Neural crest cell (in vitro differentiated cells): ENCODE measurements at places on chromosomes 1 and 21.

- no peaks in the 10 kb centered on the region for H3K36me3 ChIP-seq
- H3K27me3 ChIP-seq: no peaks in the 10 kb centered on the region
- H3K27ac ChIP-seq: no peak overlapping the region
- H3K4me3 ChIP-seq: no peak overlapping the region
- H3K4me1 ChIP-seq: no peaks in the 10 kb centered on the region
These were observed 147.9 kb downstream of the MRPL39 start for GRCh38 chr21:25459365-25459764.

DNA sequence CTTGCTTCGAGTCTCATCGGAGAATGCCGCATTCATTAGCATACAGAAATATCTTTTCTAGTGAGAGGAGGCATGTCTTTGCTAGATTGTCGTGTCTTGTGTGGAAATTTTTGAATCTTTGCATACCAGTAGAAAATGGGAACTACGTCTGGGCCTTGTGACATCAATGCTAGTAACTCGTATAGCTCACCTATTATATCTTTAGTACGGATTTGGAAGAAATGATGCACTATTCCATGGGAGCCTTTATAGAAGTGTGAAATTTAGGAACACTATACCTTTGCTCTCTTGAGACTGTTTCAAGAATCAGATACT is 835 bp downstream of the UHMK1 start:
- H3K36me3 ChIP-seq: peaks cover 8% of the 10 kb centered on the region
- peaks cover 26% of the 10 kb centered on the region for H3K4me1 ChIP-seq
- H3K27me3 ChIP-seq: peaks cover 18% of the 10 kb centered on the region
- H3K27ac ChIP-seq: peak overlapping the region; percentile 78
- peak overlapping the region; percentile 96 for H3K4me3 ChIP-seq

DNA sequence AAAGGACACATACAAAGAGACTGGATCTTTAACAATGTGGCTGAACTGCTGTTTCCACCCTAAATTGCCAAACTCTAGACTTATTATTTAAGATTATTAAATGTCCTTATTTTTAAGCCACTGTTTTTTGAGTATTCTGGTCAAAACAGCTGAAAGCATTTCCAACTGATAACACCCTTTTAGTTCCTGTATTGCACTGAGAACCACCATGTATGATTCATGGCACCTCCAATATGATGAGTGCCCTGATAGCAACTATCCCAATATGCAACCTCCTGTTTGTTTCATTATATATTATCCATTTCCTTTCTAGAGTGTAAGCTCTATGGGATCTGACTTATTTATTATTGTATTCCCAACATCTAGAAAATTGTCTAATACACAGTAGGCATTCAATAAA is 269.4 kb downstream of the HHIPL2 start:
- no peak overlapping the region for H3K27ac ChIP-seq
- no peak for DNase-seq
- no peak overlapping the region for H3K4me3 ChIP-seq
- H3K4me1 ChIP-seq: no peaks in the 10 kb centered on the region

DNA sequence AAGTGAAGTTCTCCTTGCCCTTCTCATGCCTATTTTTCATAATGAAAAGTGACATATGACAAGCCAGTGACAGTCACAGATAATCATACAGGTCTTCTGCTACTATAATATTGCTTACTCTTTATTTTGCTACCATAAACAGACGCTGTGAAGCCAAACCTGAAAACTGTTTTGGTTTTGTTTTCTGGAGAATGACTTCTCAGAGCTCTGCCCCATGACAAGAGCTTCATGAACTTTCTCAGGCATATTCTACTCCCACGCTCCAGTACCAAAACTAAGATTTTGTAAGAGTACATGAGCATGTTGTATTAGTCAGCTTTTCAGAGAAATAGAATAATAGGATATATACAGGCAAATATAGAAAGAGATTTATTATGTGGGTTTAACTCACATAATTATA is 64.3 kb upstream of the VTCN1 start:
- H3K4me3 ChIP-seq: no peak overlapping the region
- no peaks in the 10 kb centered on the region for H3K36me3 ChIP-seq
- no peaks in the 10 kb centered on the region for H3K4me1 ChIP-seq
- no peak for DNase-seq
- no peak overlapping the region for H3K27ac ChIP-seq
- no peaks in the 10 kb centered on the region for H3K27me3 ChIP-seq

DNA sequence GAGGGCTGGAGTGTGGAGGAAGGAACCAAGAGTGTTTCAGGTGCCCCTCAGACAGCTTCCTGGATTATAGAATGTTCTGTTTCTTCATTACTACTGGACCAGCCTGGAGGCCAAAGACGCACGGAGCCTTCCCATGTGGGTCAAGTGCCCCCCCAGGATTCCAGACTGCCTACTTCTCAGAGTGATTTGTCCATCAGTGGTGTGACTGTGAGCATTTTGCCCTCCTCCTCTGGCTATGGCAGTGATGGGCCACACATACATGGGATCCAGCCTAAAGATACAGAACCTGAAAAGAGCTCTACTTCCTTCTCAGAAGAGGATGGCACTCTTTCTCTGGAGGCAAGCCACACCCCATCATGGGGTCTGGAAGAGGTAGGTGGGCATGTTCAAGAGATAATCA is 64.9 kb downstream of the MACF1 start:
- no peak for DNase-seq
- peak overlapping the region; percentile 81 for H3K27ac ChIP-seq
- no peaks in the 10 kb centered on the region for H3K27me3 ChIP-seq
- H3K4me1 ChIP-seq: peaks cover 42% of the 10 kb centered on the region
- H3K4me3 ChIP-seq: no peak overlapping the region
- H3K36me3 ChIP-seq: no peaks in the 10 kb centered on the region

DNA sequence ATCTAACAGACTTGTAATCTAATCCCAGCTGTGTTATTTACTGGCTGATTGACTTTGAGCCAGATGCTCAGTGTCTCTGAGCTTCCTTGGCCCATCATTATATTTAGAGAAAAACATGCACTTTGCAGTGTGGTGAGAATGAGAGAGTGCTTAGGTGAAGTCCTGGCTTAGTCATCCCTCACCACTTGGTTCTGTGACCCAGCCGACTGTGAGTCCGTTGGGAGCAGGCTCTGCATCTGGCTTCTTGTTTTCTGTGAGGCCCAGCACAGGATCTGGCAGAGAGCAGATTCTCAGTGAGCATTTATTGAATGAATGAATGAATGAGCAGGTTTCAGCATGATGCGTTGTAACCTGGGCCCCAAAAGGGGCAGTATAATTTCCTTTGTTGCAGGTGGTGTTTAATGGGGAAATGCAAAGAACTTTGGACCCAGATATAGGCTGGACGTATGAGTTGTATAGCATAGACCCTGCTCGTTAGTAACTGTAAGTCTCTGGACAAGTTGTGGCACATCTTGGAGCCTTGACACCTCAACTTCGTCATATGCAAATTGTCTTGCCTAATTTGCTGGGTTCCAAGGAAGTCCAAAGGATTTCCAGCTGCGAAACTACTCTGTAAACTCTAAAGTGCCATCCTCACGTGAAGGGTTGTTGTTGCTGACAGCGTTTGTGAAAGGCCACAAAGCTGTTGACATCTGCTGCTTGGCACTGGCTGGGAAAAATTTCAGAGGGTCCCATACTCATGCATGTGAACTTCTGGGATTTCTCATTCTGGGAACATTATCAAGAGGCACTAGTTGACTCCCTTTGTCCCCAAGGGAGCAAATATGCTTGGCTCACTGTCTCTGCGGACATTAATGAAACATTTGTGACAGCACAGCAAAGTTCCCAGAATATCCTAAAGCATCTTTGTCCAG is 138.8 kb upstream of the USP24 start:
- no peaks in the 10 kb centered on the region for H3K27me3 ChIP-seq
- DNase-seq: no peak
- H3K4me1 ChIP-seq: no peaks in the 10 kb centered on the region
- no peak overlapping the region for H3K27ac ChIP-seq
- no peaks in the 10 kb centered on the region for H3K36me3 ChIP-seq
- no peak overlapping the region for H3K4me3 ChIP-seq

GRCh38 chr1:185039726-185040407 is 5.5 kb upstream of the RNF2 start:
- DNase-seq: no peak
- no peak overlapping the region for H3K27ac ChIP-seq
- no peaks in the 10 kb centered on the region for H3K36me3 ChIP-seq
- no peaks in the 10 kb centered on the region for H3K4me1 ChIP-seq

- H3K4me1 ChIP-seq: no peaks in the 10 kb centered on the region
- H3K36me3 ChIP-seq: peaks cover 5% of the 10 kb centered on the region
- no peak overlapping the region for H3K27ac ChIP-seq
- H3K4me3 ChIP-seq: no peak overlapping the region
These were observed 140.4 kb downstream of the ZNF326 start for GRCh38 chr1:90135286-90135685.

DNA sequence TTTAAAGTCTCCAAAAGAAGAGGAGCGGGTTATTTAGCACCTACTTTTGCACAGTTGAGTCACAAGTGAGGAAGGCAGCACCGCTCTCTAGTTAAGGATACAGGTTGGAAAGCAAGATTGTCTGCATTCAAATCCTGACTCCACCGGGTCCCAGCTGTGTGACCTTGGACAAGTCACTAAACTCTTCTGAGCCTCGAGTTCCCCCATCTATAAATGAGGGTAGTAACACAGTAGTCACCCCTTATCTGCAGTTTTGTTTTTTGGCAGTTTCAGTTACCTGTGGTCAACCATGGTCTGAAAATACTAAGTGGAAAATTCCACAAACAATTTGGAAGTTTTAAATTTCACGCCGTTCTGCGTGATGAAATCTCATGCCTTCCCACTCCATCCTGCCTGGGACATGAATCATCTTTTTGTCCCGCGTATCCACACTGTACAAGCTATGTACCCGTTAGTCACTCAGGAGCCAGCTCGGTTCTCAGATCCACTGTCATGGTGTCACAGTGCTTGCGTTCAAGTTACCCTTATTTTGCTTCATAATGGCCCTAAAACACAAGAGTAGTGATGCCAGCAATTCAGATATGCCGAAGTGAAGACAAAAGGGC is 49.4 kb downstream of the CAPZB start:
- no peaks in the 10 kb centered on the region for H3K36me3 ChIP-seq
- H3K4me3 ChIP-seq: no peak overlapping the region
- H3K4me1 ChIP-seq: peaks cover 26% of the 10 kb centered on the region
- no peak overlapping the region for H3K27ac ChIP-seq

- no peak overlapping the region for H3K27ac ChIP-seq
- H3K4me1 ChIP-seq: no peaks in the 10 kb centered on the region
- H3K27me3 ChIP-seq: peaks cover 2% of the 10 kb centered on the region
- DNase-seq: no peak
- no peaks in the 10 kb centered on the region for H3K36me3 ChIP-seq
- H3K4me3 ChIP-seq: no peak overlapping the region
These were observed 70.6 kb upstream of the CHRM3 start for GRCh38 chr1:239315631-239316217.

GRCh38 chr21:45865106-45865835 is 116.3 kb upstream of the COL6A1 start:
- no peaks in the 10 kb centered on the region for H3K27me3 ChIP-seq
- no peaks in the 10 kb centered on the region for H3K36me3 ChIP-seq
- H3K4me1 ChIP-seq: no peaks in the 10 kb centered on the region

DNA sequence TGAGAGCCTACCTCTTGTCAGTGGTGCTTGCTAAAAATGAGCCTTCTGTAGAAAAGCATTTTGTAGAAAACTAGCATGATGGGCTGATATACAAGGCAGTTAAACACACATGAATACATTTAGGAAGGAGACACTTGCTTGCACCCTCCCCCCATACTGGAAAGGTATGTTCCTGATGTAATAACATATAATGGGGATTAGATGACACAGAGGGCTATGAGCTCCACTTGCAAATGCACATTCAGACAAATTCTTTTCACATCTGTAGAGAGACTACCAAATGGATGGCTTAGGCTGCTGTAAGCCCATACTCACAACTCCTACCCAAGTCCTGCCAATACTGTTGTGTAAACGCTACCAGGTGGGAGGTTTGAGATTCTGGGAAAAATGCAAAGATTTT is 634.0 kb downstream of the SMYD3 start:
- DNase-seq: no peak
- no peaks in the 10 kb centered on the region for H3K36me3 ChIP-seq
- H3K27me3 ChIP-seq: no peaks in the 10 kb centered on the region

DNA sequence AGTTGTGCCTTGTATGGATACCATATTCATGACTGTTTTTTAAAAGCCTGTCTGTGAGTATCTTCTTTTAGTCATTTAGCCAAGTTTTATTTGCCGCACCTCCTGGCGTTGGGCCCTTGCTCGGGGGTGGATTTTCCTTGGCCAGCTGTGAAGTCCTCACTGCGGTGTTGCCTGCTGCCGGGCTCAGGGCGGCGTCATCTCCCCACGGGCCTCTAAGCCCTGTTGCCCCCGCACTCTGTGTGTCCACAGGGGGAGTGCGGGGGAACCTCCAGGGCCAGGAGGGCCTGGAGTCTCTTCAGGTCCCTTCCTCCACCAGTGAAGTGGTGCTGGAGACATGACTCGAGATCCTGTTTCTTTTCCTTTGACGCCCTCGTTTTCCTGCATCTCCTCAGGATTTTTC is 65.8 kb upstream of the DIP2A start:
- no peak overlapping the region for H3K4me3 ChIP-seq
- H3K27me3 ChIP-seq: no peaks in the 10 kb centered on the region
- H3K36me3 ChIP-seq: peaks cover 5% of the 10 kb centered on the region
- peak overlapping the region; percentile 27 for H3K27ac ChIP-seq

DNA sequence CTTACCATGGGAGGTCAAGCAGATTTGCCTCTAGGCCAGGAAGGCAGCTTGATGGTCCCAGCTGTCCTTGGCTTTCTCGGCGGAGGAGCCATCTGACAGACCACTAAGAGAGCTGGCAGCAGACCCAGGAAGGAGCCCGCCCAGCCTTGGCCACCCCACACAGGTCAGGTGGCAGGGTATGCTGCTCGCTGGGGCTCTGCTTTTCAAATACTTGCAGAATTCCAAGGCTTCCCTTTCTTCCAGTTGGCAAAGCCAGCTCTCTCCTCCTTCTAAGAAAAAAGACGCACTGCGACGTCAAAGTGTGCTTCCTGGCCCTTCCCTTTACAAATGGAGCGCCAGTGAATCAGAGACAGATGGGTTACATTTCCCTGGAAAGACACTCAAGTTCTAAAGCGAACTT is 229.4 kb downstream of the CACNA1E start:
- H3K4me3 ChIP-seq: no peak overlapping the region
- H3K27ac ChIP-seq: no peak overlapping the region
- no peaks in the 10 kb centered on the region for H3K36me3 ChIP-seq
- no peaks in the 10 kb centered on the region for H3K27me3 ChIP-seq
- DNase-seq: no peak

- H3K4me1 ChIP-seq: no peaks in the 10 kb centered on the region
- H3K36me3 ChIP-seq: no peaks in the 10 kb centered on the region
- no peaks in the 10 kb centered on the region for H3K27me3 ChIP-seq
- H3K27ac ChIP-seq: no peak overlapping the region
- no peak for DNase-seq
These were observed 310.2 kb upstream of the ADAMTS5 start for GRCh38 chr21:27277110-27277509.

DNA sequence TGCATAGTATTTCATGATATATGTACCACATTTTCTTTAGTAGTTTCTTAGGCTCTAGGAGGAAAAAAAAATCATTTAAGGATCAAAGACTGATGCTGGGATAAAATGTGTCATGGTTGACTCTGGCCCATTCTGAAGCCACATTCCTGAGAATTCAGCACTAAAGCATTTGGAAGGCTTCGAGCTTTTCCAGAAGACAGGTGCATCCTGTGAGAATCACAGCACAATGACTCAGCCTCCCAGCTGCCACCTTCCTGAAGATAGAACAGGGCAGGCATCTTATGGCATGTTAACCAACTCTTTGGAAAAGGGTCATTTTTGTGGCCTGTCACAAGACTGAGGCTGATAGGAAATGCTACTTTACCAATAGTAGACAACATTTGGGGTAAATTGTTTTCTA is 359.9 kb downstream of the PCP4 start:
- no peak overlapping the region for H3K4me3 ChIP-seq
- H3K27me3 ChIP-seq: no peaks in the 10 kb centered on the region
- H3K36me3 ChIP-seq: peaks cover 2% of the 10 kb centered on the region
- DNase-seq: no peak
- H3K4me1 ChIP-seq: no peaks in the 10 kb centered on the region
- no peak overlapping the region for H3K27ac ChIP-seq
